ENCODE measurements at places on chromosomes 5 and 9.
A peak's percentile ranks its signal among the peaks of the same experiment; 100 is the strongest.

DNA sequence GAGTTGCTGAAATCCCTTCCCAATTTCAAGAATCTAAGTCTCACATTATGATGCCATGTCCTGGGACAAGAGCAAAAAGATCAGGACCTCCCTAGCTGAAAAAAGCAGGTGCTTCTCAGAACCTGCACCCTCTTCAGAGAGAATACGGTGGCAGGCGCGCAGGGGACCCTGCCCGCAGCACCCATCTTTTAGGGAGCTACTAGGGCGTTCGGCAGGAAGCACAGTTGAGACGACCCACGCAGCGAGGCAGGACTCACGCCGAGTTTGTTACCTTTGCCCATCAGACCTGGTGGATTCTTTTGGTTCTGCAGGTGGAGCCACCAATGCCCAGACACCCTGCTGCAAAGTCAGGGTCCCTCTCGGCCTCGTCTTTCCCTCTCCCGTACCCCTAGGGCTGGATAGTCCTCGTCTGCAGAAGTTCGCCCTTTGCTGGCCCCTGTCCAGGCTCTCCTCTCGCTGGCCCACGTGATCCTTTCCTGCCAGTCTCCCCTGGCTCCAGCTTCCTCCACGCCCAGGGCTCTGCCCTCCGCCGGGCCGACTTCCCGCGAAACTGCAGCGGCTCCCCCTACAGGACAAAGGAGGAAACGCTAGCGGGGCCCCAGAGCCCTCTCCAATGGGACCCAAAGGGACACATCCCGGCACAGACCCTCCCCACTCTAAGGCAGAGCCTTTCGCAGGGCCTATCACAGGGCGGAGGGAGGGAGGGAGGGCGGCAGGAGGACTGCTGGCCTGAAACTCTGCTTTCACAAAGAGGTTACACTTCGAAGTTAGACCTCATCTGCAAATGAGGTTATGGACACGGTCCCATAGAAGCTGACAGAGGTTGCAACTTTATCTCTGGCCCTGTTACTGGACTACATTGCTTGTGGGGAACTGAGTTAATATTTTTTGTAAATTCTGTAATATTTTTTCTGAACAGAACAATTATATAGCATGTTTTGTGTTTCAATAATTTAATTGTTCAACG lies 28.8 kb downstream of the TMEM174 start:
- peak; percentile 32 for DNase-seq

DNA sequence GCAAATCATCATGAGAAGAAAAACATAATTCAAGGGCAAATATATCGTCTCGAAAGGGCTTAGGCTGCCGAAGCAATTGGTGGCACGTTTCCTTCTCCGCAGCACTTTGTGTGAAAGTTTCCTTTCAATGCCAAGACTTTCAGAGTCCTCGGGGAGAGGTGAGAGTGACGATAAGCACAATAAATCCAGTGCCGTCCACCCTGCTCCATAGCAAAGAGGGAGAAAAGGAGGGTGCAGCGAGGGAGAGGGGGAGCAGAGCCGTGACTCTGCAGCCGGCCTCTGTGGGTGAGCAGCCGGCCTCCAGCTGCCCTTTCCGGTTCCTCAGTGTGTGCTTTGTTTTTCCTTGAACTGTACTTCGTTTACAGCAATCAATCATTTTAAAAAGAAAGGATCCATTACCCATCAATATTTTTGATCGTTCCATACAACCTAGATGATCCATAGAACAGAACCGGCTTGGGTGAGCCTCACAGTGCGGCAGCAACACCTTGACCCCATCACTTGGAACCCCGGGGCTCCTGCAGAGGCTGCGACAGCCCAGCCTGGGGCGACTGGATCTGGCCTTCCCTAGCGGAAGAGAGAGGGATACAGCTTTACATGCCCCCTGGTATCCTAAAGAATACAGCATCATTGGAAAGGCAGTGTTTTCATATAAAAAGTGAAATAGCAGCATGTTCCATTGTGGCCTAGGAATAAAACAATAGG lies 247.0 kb upstream of the IRX4 start:
- DNase-seq, result no peak

DNA sequence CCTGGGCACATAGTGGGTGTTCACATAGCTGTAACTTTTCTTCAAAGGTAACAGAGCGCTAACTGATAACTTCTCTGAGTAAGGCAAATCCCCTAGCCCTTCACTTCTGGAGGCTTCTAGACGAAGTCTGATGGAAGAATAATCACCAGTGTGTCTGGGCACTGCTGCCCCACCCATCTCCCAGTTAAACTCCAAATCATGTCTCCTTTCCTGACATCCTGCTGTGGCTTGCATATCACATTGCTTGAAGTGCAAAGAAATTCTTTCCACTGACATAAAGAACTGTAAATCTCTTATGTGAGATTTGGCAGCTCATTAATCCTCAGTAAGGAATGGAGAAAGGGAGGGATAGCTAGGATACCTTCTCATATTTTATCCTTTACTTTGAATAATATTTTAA lies 74.6 kb downstream of the MARCHF11 start:
- DNase-seq, result no peak

DNA sequence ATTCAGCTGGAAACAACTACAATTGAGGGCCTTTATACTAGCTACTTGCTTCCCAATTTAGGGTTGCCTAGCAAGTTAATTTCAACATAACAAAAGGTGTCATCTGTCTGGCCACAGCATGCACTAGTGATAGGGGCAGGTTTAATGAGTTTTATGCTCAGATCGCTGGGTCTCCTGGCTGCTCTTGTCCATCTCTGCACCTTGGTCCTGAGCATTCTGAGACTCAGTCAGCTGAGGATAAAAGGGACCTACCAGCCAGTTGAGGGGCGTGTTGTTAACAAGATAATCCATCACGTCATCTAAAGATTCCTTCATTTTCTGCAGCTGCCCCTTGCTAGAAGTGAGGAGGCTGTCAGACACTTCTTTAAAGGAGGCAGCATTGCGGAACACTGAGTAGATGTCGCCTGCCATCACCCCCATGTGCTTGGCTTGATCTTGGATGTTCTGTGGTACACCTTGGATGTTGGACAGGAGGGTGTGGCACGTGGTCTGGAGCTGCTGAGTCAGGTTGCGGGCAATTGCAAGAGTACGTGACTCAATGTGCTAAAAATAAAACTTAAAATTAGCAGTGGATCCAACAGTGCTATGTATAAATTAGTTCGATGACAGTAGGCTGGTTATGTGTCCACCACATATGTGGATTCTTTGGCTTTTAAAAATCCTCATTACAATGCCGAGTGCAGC lies 11.0 kb downstream of the PLIN2 start:
- no peak for DNase-seq

GRCh38 chr9:70798018-70798417 lies 323.4 kb downstream of the TRPM3 start:
- no peak for DNase-seq

GRCh38 chr5:96176022-96176421 lies 214.4 kb upstream of the ELL2 start:
- no peak for DNase-seq

- DNase-seq, result no peak
These were observed 446.0 kb downstream of the ISL1 start for GRCh38 chr5:51829230-51829629.

DNA sequence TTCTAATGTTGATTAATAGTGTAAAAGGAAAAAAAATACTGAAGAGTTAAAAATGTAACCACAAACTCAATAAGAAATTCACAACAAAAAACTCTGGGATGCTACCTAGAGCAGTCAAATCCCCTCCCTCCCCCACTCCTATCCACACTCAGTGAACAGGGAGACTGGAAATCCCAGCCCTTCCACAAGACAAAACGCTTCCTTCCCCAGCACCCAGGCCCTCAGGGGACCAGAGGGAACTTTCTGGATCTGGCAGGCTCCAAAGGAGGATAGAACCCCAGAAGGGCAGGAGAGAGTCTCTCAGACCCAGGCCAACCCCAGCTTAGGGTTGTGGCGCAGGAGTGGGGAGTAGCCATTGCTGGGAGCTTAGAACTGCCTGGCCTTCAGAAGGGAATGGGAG lies 55.0 kb downstream of the DCP2 start:
- DNase-seq, result no peak

- DNase-seq, result no peak
These were observed 142.4 kb downstream of the C9orf152 start for GRCh38 chr9:110065532-110065931.

GRCh38 chr5:124748687-124749594 lies 2.5 kb upstream of the ZNF608 start:
- DNase-seq, result no peak

DNA sequence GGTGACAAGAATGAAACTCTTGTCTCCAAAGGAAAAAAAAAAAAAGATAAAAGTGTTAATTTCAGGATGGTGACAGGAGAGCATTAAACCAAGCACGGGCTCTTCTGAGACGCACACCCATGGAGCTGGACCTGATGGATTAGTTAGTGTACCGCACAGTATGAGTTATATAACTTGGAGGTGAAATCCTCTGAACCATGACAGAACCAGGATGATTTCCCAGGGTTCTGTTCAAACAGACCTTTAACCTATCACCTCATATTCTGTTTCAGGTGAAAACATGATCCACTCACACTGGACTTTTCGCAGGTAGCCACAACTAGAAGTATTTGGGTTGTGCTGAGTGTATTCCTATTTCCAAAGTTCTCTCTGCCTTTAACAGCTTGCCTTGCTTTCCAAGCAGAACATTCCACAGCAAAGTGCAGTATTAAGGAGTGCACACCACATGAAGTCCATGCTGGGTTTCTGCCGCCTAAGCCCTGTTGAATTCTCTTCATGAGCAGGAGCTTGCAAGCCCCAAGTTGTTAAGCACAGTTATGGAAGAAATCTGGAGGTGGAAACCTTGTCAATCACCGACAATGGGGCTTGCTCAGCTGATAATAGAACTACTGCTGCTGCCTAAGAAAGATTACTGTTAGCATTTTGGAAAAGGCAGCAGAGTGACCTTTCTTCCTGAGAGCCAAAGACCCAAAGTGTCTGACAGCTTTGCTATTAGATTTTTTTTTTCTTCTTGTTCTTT lies 461.7 kb downstream of the TLE1 start:
- DNase-seq, result no peak

DNA sequence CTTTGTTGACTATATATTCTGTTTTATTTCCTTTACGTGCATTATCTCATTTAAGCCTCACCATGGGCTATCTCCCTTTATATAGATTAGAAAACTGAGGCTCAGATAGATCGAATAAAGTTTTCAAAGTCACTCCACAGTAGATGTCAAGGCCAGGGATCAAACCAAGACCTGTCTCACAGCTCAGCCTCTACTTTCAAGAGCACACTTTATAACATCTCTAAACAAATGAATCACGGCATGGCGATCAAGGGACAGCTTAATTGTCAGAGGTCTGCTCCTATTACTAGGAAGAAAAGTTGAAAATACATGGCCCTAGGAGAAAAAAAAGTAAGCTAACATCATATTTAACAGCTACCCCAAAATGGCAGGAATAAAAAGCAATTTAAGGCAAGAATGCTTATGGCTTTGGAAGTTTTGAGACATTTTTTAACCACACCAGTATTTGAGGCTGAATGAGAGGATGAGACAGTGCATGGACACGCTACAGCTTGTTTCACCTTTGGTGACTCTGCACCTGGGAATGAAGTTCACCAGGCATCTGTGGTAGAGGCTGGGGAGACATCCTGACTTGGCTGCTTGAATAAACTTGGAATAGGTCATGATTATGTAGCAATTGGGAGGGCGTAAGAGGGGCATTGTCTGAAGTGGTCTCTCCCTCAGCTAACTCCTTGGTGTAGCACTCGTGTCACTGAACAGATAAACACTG lies 486.8 kb upstream of the WWC1 start:
- DNase-seq, result no peak

- DNase-seq, result no peak
These were observed 251.2 kb upstream of the RORB start for GRCh38 chr9:74245866-74246497.

DNA sequence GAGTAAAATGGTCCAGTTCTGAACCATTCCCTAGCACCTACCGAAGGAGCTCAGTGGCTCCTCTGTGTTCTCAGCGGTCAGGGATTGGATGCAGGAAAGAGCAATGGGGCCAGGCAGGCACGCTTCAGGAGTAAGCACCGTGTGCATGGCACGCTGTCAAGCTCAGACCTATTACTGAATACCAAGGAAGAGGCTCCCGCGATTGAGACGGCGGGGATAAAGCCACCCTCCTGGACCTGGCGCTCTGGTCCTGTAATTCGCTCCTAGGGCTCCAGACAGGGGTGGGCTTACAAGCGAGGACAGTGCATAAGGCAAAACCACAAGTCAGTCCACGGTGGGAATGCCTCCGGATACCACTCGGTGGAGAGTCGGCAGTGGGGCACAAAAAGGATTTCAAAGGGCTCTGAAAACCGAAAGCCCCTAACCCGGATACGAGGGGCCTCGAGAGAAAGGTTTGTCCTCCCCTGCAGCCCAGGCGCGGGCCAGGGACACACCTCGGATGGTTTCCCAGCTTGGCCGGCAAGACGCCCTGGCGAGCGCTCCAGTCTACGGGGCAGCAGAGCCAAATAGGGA lies 988 bp downstream of the OXCT1 start:
- no peak for DNase-seq

DNA sequence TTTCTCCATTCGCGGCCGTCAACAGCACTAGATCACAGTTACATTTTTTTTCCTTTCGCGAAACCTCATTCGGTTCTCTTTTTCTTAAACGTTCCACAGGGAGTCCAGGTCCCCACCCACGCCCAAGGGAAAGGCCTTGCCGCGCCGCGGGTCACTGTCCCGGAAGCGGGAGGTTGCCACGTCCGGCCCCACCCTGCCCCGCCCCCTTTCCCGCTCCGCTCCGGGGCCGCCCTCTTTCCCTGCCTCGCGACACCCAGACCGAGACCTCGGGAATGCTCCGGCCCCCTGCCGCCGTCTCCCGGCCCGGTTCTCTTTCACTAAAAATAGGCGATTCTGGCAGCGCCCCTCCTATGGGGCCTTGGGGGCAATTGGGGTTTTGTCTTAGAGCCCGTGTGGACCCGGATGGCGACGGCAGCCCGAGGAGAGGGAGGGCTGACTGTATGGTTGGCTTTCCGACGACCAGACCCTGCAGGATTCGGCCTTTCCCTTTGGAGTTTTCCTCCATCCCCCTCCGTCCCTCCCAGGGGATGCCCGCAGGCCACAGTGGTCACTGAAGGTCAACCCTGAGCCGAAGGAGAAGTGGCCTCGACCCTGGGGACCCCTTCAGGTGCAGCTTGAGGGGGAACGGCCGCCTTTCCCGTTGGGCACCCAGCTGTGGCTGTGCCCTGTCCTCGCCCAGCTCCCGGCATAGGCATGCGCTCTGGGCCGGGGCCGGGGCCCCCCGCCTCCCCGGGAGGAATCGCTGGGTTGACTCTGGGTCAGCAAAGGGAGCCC lies 2.8 kb upstream of the RACK1 start:
- peak; percentile 57 for DNase-seq

GRCh38 chr5:1442222-1443145 lies 2.8 kb downstream of the SLC6A3 start:
- DNase-seq, result no peak

DNA sequence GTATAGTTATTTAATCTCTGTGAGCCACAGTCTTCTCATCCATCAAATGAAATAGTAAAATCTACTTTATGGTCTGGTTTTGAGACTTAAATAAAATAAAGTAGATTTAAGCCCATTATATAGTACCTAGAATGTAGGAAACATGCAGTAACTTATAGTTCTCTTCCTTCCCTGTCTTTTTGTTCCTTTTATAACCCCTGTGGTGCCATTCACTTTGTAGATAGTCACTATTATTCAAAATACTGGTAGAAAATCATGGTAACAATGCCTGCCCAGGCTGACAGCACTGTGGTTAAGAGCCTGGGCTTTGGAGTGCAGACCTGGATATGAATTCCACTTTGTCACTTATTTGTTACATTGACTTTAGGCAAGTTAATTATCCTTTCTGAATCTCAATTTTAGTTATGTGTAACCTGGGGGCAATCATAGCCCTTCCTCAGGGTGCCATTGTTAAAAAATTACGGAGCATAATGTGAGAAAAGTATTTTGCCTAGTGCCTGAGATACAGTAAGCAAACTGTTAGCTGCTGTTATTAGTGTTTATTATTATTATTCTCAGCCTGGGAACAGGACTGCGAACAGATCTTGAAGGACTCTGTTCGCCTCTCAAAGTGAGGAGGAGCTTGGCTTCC lies 100.4 kb downstream of the RALGPS1 start:
- no peak for DNase-seq
